ENCODE measurements at places on chromosomes 3 and 15.

DNA sequence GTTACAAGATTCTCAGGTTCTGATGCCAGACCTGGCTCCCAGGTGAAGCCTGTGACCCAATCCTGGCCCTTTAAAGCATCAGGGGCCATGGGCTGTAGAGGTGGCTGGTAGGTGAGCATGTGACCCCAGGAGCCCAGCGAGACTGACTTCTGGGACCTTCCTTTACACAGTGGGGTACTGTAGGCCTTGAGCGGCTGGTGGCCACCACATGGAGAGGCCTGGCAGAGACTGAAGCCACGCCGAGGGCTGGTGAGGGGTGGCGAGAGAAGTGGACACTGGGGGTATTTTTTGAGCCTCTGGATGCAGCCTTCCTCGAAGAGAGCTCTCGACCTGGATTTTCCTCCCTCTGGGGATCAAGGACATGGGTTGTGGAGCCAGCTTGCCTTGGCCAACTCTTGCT lies 71.2 kb upstream of the ITGA11 start:
- DNase-seq: no peak

DNA sequence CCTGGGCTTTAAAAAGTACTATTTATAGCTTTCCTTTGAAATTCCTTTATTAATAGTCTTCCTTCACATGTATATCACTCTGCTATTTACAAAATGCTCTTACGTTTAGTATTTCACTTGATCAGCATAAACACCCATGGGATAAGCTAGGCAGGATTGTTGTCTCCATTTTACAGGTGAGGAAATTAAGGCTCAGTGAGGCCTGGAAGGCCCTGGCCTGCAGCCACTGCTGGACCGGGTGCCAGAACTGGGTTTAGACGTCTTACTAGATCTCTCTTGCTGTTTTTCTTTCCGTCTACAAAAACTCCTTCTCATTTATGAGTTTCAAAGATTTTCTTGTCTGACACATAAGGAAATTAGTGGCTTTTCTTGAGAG lies 236.4 kb downstream of the LPP start:
- DNase-seq: no peak

DNA sequence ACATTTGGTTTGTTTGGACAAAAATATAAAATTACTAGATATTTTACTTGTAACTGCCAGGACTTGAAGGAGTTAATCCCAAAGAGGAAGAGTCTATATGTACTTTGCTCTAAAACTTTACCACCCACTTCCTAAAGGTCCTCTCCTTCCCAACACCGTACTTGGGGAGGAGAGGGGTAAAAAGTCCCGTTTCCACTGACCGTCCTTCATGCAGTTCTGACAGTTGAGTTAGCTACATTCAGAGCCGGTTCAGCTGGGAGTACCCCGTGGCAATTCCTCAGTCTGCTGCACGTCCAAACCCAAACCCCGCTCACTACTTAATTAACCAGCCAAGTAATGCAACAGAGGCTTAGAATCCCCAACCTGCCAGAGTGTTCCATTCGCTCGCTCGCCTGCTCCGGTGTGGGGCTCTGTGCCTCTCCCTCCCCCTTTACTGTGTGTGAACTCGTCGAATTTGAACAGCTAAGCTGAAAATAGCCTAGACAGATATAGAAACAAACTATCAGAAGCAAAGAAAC lies 519.7 kb downstream of the FOXP1 start:
- peak; percentile 72 for DNase-seq

DNA sequence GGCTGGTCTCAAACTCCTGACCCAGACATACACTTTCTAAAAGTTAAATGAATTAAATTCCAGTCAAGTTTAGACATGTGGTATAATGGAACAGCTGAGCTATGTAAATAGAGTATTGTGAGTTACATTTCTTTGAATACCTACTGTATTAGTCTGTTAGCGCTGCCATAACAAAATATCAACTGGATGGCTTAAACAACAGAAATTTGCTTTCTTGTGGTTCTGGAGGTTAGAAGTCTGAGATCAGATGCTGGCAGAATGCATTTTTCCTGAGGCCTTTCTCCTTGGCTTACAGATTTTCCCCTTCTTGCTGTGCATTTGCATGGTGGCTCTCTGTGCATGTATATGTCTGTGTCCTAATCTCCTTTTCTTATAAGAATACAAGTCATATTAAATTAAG lies 101.5 kb upstream of the TGFBR2 start:
- no peak for DNase-seq
